ENCODE measurements at places on chromosomes 1 and 21.

GRCh38 chr1:87435484-87435883 lies 106.8 kb downstream of the LMO4 start:
- no peaks in the 10 kb centered on the region for H3K4me1 ChIP-seq
- no peak overlapping the region for H3K4me3 ChIP-seq
- no peaks in the 10 kb centered on the region for H3K27me3 ChIP-seq
- DNase-seq, result no peak

GRCh38 chr1:235206533-235207208 lies 45.6 kb upstream of the RBM34 start:
- DNase-seq, result no peak
- no peaks in the 10 kb centered on the region for H3K27me3 ChIP-seq
- no peaks in the 10 kb centered on the region for H3K4me1 ChIP-seq
- no peak overlapping the region for H3K4me3 ChIP-seq
- H3K27ac ChIP-seq, result no peak overlapping the region
- H3K36me3 ChIP-seq, result peaks cover 16% of the 10 kb centered on the region

DNA sequence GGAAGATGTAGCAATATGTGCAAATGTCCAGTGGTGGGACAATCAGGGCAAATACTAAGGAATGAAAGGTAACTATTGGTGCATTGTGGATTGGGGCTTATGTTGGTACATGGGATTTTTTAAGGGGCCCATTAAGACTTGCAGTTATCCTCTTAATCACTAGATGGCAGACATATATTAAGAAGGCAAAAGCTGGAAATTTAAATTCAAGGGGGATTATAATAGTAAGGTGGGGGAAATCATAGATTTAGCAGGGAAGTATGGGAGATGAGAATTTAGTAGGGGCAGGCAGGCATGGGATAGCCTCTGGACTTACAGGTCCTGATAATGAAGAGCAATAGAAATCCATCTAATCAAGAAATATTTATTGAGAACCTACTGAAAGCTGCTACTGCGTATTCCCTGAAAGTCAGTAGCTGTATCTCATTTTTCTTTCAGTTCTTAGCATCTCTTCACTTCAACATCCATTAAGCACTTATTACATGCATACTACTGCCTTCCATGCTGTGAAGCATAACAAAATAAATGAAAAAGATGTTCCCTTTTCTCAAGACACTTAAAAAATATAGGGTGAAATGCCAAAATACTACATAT lies 251.8 kb downstream of the CRB1 start:
- H3K4me1 ChIP-seq, result no peaks in the 10 kb centered on the region
- no peaks in the 10 kb centered on the region for H3K36me3 ChIP-seq
- H3K27ac ChIP-seq, result no peak overlapping the region
- DNase-seq, result no peak
- H3K27me3 ChIP-seq, result no peaks in the 10 kb centered on the region
- no peak overlapping the region for H3K4me3 ChIP-seq

- no peaks in the 10 kb centered on the region for H3K4me1 ChIP-seq
- no peak overlapping the region for H3K27ac ChIP-seq
- no peak overlapping the region for H3K4me3 ChIP-seq
- H3K27me3 ChIP-seq, result no peaks in the 10 kb centered on the region
- DNase-seq, result no peak
These were observed 32.7 kb downstream of the PIGP start for GRCh38 chr21:37040212-37040611.

GRCh38 chr1:216270086-216270773 lies 153.0 kb downstream of the USH2A start:
- H3K27me3 ChIP-seq, result no peaks in the 10 kb centered on the region
- H3K4me3 ChIP-seq, result no peak overlapping the region
- H3K4me1 ChIP-seq, result no peaks in the 10 kb centered on the region
- H3K27ac ChIP-seq, result no peak overlapping the region

GRCh38 chr1:19287436-19288185 lies 959 bp downstream of the AKR7A3 start:
- H3K27ac ChIP-seq, result peak overlapping the region; percentile 87
- peaks cover 34% of the 10 kb centered on the region for H3K4me1 ChIP-seq
- H3K27me3 ChIP-seq, result no peaks in the 10 kb centered on the region

GRCh38 chr1:938711-939489 lies 15.2 kb downstream of the SAMD11 start:
- H3K36me3 ChIP-seq, result no peaks in the 10 kb centered on the region
- peaks cover 92% of the 10 kb centered on the region for H3K27me3 ChIP-seq
- H3K27ac ChIP-seq, result no peak overlapping the region
- H3K4me3 ChIP-seq, result no peak overlapping the region
- peaks cover 44% of the 10 kb centered on the region for H3K4me1 ChIP-seq
- no peak for DNase-seq

- DNase-seq, result no peak
- peaks cover 6% of the 10 kb centered on the region for H3K4me1 ChIP-seq
- H3K27ac ChIP-seq, result no peak overlapping the region
- no peak overlapping the region for H3K4me3 ChIP-seq
- no peaks in the 10 kb centered on the region for H3K36me3 ChIP-seq
These were observed 4.0 kb downstream of the OSCP1 start for GRCh38 chr1:36446271-36446670.

DNA sequence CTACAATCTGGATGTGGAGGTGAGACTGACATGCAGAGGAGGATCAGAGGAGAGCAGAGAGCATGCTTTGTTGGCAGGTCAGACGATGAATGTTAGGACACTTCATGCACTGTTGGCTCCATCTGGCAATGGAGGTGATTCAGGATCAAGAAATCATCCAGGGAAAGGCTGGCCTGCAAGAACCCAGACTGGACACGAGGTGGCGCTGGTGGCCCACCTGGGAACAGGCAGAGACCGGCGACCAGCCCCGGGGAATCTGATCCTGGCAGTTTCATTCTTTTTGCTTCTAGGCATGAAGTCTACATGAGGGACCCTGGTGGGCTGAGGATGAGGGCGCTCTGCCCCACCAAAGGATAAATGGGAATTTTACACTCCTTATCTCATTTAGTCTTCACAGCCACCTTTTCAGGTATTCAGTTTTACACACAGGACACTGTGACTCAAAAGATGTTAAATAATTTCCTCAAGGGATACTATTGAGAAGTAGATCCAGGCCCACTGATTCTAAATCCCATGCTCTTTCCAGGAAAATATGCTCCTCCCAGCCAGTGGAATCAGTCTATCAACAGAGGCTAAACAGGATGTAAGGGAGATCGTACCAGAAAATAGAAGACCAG lies 26.2 kb upstream of the SCMH1 start:
- DNase-seq, result peak; percentile 78
- H3K27ac ChIP-seq, result no peak overlapping the region
- no peaks in the 10 kb centered on the region for H3K4me1 ChIP-seq
- no peaks in the 10 kb centered on the region for H3K27me3 ChIP-seq
- no peaks in the 10 kb centered on the region for H3K36me3 ChIP-seq

GRCh38 chr1:199396456-199396855 lies 631.1 kb upstream of the NR5A2 start:
- H3K36me3 ChIP-seq, result no peaks in the 10 kb centered on the region
- H3K4me3 ChIP-seq, result no peak overlapping the region
- DNase-seq, result no peak
- H3K27me3 ChIP-seq, result no peaks in the 10 kb centered on the region
- no peaks in the 10 kb centered on the region for H3K4me1 ChIP-seq
- H3K27ac ChIP-seq, result no peak overlapping the region

DNA sequence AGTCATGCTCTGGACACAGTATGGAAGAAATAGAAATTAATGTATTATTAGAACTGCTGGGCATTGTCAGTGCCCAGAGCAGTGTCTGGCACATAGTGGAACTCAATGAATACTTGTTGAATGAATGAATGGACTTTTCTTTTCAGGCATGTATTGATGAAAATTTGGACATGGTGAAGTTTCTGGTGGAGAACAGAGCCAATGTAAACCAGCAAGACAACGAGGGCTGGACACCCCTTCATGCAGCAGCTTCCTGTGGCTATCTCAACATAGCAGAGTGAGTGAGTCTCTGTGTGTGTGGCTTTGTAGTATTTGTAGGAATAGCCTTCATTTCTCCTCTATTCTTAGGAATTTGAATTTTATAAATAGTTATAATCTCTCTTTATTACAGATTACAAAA lies 68.1 kb downstream of the PPP1R12B start:
- no peaks in the 10 kb centered on the region for H3K36me3 ChIP-seq
- H3K4me3 ChIP-seq, result no peak overlapping the region
- H3K27me3 ChIP-seq, result no peaks in the 10 kb centered on the region
- no peak overlapping the region for H3K27ac ChIP-seq
- no peak for DNase-seq

GRCh38 chr1:29964718-29965533 lies 728.6 kb downstream of the PTPRU start:
- no peaks in the 10 kb centered on the region for H3K36me3 ChIP-seq
- no peaks in the 10 kb centered on the region for H3K4me1 ChIP-seq
- DNase-seq, result no peak

- DNase-seq, result no peak
- H3K4me3 ChIP-seq, result no peak overlapping the region
- no peaks in the 10 kb centered on the region for H3K36me3 ChIP-seq
These were observed 106.6 kb upstream of the VAV3 start for GRCh38 chr1:108071601-108072000.

GRCh38 chr1:7595336-7595735 lies 175.8 kb upstream of the VAMP3 start:
- no peak overlapping the region for H3K4me3 ChIP-seq
- no peak for DNase-seq
- no peaks in the 10 kb centered on the region for H3K27me3 ChIP-seq
- no peaks in the 10 kb centered on the region for H3K36me3 ChIP-seq
- no peak overlapping the region for H3K27ac ChIP-seq

DNA sequence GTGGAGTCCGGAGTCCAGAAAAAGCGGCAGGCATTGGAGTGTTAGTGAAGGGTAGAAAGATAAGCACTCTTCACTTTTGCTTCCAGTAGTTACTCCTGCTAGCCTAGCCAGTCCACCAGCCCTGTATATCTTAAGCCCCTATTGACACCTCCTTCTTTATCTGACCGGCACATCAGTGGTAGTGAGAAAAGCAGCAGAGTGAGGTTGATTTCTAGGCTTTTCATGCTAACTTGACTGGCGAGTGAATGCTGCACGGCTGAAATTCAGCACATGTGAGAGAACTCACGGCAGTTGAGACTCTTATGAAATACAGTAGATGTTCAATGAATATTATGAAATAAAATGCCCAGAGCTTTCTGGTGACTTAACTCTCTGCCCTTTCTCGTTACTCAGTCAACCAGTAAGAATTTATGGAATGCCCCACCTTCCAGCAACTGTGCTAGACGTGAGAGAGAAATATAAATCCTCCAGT lies 128.2 kb downstream of the CACHD1 start:
- H3K4me3 ChIP-seq, result no peak overlapping the region
- H3K4me1 ChIP-seq, result no peaks in the 10 kb centered on the region
- no peak for DNase-seq
- H3K27ac ChIP-seq, result no peak overlapping the region
- H3K36me3 ChIP-seq, result no peaks in the 10 kb centered on the region
- H3K27me3 ChIP-seq, result no peaks in the 10 kb centered on the region

DNA sequence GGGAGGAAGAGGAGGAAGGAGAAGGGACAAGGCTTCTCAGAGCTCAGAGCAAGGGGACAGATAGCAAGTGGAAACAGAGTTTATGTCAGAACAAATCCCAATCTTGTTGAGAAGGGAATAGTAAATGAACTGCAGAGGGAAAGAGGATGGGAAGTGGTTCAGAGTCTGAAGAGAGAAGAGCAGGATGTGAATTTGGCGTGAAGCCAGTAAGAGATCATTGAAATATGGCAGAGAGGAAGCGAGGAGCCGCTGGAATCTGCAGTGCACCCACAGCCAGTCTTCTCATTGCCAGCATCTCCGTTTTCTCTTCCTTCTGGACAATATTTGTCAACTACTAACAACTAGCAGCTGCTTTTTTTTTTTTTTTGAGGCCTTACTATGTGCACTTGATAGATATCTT lies 19.1 kb downstream of the OLFML3 start:
- no peak overlapping the region for H3K27ac ChIP-seq
- no peak for DNase-seq
- no peaks in the 10 kb centered on the region for H3K36me3 ChIP-seq
- no peak overlapping the region for H3K4me3 ChIP-seq
- no peaks in the 10 kb centered on the region for H3K4me1 ChIP-seq

- no peaks in the 10 kb centered on the region for H3K27me3 ChIP-seq
- H3K4me1 ChIP-seq, result peaks cover 28% of the 10 kb centered on the region
- DNase-seq, result peak; percentile 71
- no peaks in the 10 kb centered on the region for H3K36me3 ChIP-seq
These were observed 78.4 kb upstream of the SLC45A1 start for GRCh38 chr1:8239306-8240023.

- H3K27ac ChIP-seq, result peak overlapping the region; percentile 20
- no peak for DNase-seq
- H3K36me3 ChIP-seq, result no peaks in the 10 kb centered on the region
- H3K4me1 ChIP-seq, result peaks cover 12% of the 10 kb centered on the region
- no peak overlapping the region for H3K4me3 ChIP-seq
- no peaks in the 10 kb centered on the region for H3K27me3 ChIP-seq
These were observed 61.8 kb downstream of the MACF1 start for GRCh38 chr1:39266269-39266668.

DNA sequence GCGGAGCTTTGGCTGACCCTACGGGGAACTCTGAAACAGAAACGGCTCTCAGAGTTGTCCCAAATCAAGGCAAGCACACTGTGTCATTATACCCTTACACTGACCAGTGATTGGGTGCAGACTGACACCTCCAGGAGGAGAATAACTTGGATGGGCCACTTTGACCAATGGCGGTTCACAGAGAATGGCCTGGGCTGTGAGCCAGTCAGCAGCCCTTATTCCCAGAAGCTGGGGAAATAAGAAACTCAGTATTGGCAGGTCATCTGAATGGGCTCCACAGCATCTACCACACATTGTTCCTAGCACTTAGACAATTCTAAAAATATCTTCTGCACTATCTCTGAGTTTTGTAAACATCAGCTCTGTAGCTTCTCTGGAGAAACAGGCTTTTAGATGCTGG lies 265.2 kb downstream of the ADGRL2 start:
- no peaks in the 10 kb centered on the region for H3K36me3 ChIP-seq
- H3K4me1 ChIP-seq, result no peaks in the 10 kb centered on the region
- H3K27me3 ChIP-seq, result no peaks in the 10 kb centered on the region
- no peak for DNase-seq
- H3K27ac ChIP-seq, result no peak overlapping the region

GRCh38 chr1:54795841-54796468 lies 5.2 kb downstream of the TTC22 start:
- H3K27ac ChIP-seq, result peak overlapping the region; percentile 89
- peaks cover 7% of the 10 kb centered on the region for H3K4me1 ChIP-seq
- peak; percentile 90 for DNase-seq
- no peaks in the 10 kb centered on the region for H3K36me3 ChIP-seq
- no peaks in the 10 kb centered on the region for H3K27me3 ChIP-seq
- no peak overlapping the region for H3K4me3 ChIP-seq

- no peak for DNase-seq
- H3K4me3 ChIP-seq, result no peak overlapping the region
- no peak overlapping the region for H3K27ac ChIP-seq
- H3K36me3 ChIP-seq, result no peaks in the 10 kb centered on the region
- no peaks in the 10 kb centered on the region for H3K4me1 ChIP-seq
- H3K27me3 ChIP-seq, result no peaks in the 10 kb centered on the region
These were observed 115.5 kb downstream of the MIS18A start for GRCh38 chr21:32163386-32163785.

GRCh38 chr21:14766241-14766640 lies 220.1 kb upstream of the SAMSN1 start:
- DNase-seq, result no peak
- H3K27ac ChIP-seq, result no peak overlapping the region
- H3K36me3 ChIP-seq, result no peaks in the 10 kb centered on the region
- peaks cover 9% of the 10 kb centered on the region for H3K4me1 ChIP-seq

Data from transverse colon (tissue), 4 donors.